ENCODE measurements at places on chromosomes 12 and 14. TPM values are rescaled to one million over a fixed set of nuclear protein-coding genes. Genes with fewer than 3 reads are reported as not detected.
A peak's percentile ranks its signal among the peaks of the same experiment; 100 is the strongest.

DNA sequence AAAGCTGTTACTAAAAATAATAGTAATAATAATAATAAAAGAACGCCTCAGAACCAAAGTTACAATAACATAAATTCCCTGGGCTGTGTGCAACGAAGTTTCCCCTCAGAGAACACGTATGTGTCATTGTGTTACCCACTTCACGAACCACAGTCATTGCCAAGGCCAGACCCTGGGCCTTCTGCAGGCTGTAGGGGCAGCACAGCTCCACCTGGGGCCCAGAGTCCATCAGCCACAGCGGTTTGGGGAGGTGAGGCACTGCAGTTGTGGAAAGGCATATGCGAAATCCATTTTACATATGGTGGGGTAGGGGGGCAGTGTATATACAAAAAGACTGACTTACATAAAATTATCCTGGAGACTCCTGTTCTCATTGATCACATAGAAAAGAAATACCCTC is 56.1 kb downstream of the ESR2 start:
- DNase-seq: no peak

GRCh38 chr14:74140374-74140850 is 55.7 kb downstream of the LIN52 start:
- peak; percentile 79 for DNase-seq

DNA sequence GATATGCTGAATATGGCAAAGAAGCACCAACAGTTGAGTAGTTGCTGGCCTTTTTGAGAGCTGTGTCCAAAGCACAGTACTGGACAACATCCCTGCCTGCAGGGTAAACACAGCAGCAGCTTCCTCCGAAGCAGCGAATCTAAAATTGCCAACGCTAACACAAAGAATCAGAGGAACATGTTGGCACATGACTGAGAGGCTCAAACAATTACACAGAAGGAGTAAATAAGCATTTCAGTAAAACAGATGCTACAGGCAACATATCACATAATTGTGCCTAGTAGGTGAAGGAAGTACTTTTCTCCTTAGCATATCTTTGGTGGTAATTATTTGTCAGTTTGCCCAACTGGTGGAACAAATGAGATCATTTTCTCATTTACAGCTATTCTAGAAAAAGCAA is 52.1 kb downstream of the KICS2 start:
- DNase-seq: no peak

- no peak for DNase-seq
These were observed 42.5 kb downstream of the SLC2A13 start for GRCh38 chr12:40063414-40063813.

GRCh38 chr14:65035049-65035448 is 48.4 kb downstream of the FNTB start:
- peak; percentile 70 for DNase-seq

GRCh38 chr12:42372154-42372791 is 46.3 kb downstream of the PPHLN1 start:
- no peak for DNase-seq

DNA sequence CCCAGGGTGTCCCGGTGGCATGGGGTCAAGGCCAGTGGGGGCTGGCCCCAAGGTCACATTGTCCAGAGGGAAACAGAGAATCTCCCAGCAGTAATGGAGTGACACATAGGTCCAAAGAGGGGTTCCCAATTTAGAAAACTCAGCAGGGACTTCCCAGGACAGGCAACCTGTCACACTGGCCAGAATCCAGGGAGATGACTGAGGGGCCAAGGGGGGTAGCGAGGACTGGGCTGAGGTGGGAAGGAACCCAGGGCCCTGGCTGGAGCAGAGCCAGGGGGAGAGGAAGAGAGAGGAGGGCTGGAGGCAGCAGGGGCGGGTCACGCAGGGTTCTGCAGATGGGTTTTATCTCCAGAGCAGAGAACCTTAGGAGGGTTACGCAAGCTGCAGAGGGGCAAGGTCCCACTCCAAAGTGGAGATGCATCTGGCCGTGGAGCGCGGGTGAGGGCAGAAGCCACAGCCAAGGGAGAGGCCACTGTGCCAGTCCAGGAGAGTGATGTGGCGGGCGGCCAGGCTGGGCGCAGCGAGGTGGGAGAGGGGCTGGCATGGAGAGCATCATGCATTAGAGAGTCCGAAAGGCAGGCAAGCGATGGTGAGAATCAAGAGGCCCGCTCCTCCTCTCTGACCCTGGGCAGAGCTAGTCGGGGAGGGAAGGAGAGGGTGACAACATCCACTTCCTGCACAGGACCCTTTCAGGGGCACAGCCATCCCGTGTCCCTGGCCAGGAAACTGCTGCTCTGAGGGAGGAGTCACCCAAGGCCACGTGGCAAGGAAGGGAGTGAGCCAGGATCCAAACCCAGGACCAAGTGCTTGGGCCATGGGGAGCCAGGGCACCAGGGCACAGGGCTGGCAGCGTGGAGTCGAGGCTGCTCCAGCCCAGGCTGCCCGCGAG is 29.0 kb downstream of the NCOR2 start:
- DNase-seq: peak; percentile 51

The NPFF gene
- total RNA-seq: not detected
